ENCODE measurements at places on chromosomes 7 and 10. TPM values are rescaled to one million over a fixed set of nuclear protein-coding genes. Genes with fewer than 3 reads are reported as not detected.

Gene GPER1
- total RNA-seq: 0.13 TPM

Gene FEZF1
- not detected for total RNA-seq

Gene IDI2
- total RNA-seq: not detected

- no peak for DNase-seq
These were observed 43.4 kb downstream of the ZNF117 start for GRCh38 chr7:64947252-64948000.

GRCh38 chr10:95987685-95988426, 55.5 kb upstream of the CCNJ start:
- no peak for DNase-seq

DNA sequence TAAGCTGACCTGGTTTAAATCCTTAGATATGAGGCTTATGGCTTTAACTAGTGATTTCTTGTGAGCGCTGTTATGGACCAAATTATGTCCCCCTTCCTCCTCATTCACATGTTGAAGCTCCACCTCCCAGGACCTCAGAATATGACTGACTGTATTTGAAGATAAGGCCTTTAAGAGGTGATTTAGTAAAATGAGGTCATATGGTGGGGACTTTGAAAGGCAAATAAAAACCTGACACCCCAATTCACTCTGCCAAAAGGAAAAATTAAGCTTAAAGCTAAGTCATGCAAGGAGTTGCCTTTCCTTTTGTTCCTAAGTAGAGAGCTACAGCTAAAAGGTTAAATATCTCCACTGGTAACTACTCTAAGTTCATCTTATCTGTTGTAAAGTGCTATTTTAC, 36.4 kb upstream of the FIGNL1 start:
- DNase-seq: no peak

DNA sequence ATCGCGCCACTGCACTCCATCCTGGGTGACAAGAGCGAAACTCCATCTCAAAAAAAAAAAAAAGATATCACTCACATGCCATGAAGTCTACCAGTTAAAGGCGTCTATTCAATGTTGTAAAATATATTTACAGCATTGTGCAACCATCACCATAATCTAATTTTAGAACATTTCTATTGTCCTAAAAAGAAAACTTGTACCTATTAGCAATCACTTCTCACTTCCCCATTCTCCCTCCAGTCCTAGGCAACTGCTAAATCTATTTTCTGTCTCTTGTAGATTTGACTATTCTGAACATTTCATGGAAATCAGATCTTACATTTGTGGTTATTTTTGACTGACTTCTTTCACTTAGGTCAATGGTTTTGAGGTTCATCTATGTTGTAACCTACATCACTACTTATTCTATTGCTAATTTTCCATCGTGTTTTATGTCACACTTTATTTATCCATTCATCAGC, 25.2 kb upstream of the OTUD1 start:
- DNase-seq: no peak
